ENCODE measurements at places on chromosomes 12 and 14. TPM values are rescaled to one million over a fixed set of nuclear protein-coding genes. Genes with fewer than 3 reads are reported as not detected.

- DNase-seq: no peak
Measured at GRCh38 chr12:32885831-32886230, 10.7 kb downstream of the PKP2 start.

GRCh38 chr12:94112121-94112520 is 36.3 kb upstream of the PLXNC1 start:
- DNase-seq: no peak

GRCh38 chr14:45038256-45038655 is 45.7 kb upstream of the PRPF39 start:
- no peak for DNase-seq

GRCh38 chr14:85762526-85762925 is 232.6 kb downstream of the FLRT2 start:
- DNase-seq: no peak

DNA sequence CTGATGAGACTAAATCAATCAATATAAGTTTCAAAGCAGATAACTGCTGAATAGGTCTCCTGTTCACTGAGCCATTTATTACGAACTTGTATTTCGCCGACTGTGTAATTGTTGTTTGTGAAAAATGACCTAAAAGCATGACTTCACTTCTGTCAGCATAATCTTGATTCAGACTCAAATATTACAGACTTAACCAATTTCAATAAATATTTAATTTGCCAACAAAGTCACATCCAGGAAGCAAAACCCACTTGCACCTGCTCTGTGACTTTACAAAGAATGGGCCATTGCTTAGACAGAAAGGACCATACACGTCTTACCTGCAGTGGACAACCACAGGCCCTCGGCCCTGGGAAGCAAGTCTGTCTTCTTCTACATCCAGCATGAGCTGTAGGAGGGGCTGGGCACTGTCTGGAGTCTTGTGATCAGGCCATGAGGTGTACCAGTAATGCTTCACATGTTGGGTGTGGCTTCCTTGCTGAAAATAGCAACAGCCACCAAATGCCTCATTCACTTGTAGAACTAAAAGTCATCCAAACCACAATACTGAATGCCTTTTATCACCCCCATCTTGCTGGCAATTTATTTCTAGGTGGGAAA is 23.5 kb upstream of the PTPRB start:
- no peak for DNase-seq

- peak; percentile 79 for DNase-seq
Measured at GRCh38 chr14:50321009-50321660, 9.0 kb downstream of the DMAC2L start.

DNA sequence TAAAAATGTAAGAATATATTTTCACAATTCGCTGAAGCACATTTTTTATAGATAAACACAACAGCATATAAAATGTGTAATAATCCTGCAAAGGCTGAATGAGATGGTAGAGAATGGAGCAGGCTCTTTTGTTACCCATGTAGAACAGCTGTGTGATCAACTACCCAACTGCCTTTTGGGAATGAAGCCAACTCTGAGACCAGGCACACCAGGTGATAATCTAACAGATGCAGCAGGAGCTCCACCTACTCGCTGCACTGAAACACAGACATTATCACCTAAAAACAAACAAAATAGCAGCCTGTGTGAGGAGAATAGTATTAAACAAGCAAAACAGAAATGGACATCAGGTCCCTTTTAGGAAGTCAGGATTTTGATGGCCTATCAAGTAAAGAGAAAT is 183.3 kb downstream of the CCDC59 start:
- no peak for DNase-seq

- no peak for DNase-seq
Measured at GRCh38 chr14:45891417-45892080, 638.5 kb upstream of the MIS18BP1 start.

GRCh38 chr12:116731801-116732200 is 6.1 kb downstream of the SPRING1 start:
- DNase-seq: no peak

GRCh38 chr12:64733857-64734256 is 25.3 kb downstream of the GNS start:
- no peak for DNase-seq

DNA sequence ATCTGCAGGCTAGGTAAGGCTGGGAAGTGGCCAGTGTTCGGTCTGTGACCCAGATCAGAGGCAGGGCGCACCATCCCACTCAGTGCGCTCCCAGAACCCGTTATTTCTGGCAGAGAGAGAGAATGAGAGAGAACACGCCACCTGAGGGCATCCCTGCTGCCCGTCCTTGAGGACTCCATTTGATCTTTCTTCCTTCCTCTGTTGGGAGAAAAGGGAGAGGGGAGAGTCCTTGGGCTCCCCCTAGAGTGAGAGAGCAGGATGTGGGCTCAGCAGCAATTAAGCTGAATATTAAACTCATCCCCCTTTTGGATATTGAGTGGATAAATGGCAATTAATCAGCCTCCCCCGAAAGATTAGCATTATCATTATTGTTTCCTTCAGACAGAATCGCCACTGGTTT is 70.6 kb downstream of the IFT43 start:
- no peak for DNase-seq

DNA sequence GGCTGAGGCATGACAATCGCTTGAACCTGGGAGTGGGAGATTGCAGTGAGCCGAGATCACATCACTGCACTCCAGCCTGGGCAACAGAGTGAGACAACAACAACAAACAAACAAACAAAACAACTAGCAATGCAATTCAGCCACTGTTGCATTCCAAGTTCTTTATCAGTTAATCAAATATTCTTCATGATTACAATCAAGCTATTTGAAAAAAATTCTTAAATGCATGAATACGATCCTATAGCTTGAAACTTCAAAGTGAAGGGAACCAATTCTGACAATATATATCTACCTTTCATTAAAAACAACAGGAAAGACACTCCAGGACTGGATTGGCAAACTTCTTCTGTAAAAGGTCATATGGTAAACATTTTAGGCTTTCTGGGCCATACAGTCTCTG is 31.3 kb upstream of the OTX2 start:
- no peak for DNase-seq

DNA sequence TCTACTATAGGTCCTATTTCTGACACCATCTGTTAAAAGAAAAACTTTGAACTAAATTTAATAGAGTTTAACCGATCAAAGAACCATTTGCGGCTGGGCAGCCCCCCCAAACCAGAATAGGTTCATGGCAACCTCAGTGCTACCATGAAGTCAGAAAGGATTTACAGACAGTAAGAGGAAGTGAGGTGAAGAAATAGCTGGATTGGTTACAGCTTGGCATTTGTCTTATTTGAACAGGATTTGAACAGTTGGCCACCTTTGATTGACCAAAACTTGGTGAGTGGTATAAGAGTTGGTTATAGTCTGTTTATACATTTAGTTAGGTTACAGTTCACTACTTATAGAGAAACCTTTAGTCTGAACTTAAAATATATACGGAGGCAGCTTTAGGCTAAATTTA is 88.9 kb downstream of the TXNDC16 start:
- no peak for DNase-seq

GRCh38 chr14:39233680-39234326 is at the start of gene MIA2:
Gene MIA2, plus strand, starts transcription at chr14:39233915. Its CDS starts 200 bp downstream, at chr14:39234115.
- no peak for DNase-seq

- DNase-seq: peak; percentile 72
Measured at GRCh38 chr14:73612339-73613045, at the start of gene ACOT6. Gene ACOT6, plus strand, starts transcription at chr14:73612517. Its CDS starts 55 bp downstream, at chr14:73612572.

GRCh38 chr12:10635306-10635705 is 21.9 kb upstream of the MAGOHB start:
- DNase-seq: no peak

The GPRC5A gene
- total RNA-seq: 0.10 TPM

DNA sequence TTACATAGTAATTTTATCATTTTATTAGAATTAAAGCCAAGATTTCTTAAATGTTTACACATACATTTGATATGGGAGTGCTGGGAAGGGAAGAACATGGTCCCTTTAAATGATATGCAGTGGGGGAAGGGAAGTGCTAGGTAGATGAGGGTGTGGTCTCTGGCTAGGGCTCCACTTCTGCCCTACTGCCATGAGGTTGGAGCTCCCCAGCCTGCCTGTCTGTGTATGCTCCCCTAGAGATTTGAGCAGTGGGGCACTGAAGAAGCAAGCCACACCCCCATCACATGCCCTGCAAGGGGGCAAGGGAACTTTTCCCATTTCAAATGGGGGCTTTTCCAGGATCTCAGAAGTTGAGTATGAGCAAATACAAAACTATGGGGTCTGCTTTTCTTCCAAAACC is 25.5 kb downstream of the CLECL1 start:
- DNase-seq: no peak

The CAPRIN2 gene
- total RNA-seq: 10.0 TPM

DNA sequence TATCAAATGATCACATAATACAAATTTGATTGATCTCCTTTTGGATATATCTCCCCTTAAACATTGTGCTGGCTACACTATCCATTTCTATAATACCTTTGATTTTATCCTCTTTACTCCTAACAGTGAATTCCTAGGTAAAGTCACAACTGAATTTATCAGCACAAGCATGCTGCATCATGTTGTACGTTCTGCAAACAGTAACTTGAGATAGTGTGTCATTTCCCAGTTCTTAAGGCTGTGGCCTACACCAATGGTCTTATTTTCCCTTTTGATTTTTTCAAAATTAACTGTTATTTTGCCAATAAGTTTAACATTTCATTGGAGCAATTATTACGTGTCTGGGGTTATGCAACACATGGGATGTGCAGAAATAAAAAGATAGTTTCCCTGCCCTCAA is 24.8 kb downstream of the PRKCH start:
- DNase-seq: no peak

The LTBR gene
- total RNA-seq: 1.9 TPM

DNA sequence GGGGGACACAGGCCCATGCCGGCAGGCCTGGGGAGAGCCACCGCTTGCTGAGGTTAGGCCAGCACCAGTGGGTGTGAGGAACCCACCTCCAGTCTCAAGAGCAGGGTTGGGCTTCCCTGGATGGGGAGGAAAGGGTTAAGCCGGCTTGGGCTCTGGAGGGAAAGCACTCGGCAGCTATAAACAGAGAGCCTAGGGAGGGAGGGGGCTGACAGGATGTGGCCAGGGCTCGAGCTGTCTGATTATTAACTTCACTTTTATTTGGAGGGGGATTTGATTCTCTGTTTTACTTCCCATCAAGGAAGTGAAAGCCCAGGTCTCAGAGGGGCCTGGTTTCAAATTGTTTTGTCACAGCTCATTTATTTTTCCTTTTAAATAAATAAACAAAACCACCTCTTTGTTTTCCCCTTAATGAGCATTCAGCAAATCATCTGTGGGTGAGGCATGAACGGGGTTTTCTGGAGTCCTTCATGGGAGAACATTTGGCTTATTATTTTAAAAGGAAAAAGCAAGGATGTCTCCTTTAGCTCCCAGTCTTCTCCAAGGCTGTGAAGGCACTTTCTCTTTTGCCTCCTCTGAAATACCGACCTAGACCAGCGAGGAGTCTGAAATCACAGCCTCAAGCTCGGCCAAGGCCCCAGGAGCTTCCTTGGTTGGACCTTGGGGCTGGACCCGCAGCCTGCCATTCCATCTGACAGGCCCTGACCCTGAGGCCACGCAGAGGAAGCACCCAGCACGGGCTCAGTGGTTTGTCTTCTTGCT is 21.9 kb upstream of the ZFP36L1 start:
- peak; percentile 69 for DNase-seq

GRCh38 chr14:65824285-65824977 is 411.9 kb downstream of the FUT8 start:
- peak; percentile 66 for DNase-seq

DNA sequence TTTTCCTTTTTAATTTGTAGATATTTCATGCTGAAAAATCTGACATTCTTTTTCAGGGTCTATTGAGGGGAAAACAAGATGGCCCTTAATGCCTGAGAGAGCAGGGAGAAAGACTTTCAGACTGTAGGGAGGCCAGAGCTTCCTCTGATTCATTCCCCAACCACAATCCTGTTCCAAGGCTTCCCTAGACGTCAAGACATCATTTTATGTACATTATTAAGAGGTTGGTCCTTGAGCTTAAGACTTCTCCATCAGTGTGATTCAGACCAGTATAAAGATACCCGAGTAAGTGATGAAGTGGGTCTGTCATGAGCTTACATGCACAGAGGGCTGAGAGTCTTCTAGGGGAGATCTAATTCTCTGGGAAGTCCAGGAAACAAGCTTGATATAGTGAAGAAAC is 57.3 kb downstream of the AVPR1A start:
- DNase-seq: no peak

The PTPRQ gene
- total RNA-seq: not detected

DNA sequence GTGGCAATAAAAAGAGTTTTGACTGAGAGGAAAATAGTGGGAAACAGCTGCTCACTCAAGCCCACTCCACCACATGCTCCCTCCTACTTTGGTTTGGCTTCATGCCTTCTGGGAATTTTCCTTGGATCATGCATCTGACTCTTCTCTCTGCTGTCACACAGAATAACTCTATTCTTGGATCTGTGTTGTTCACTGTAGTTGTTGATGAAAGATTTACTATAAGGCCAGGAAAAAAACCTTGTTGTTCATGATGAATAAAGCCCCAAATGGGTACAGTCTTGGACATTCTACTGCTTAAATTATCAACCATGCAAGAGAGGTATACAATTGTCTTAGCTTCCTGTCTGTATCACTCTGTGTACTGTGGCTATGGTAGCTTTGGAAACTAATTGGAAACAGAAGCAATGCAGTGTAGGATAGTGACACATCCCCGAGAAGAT is 70.5 kb downstream of the TMX1 start:
- no peak for DNase-seq

The AKAP3 gene
- total RNA-seq: 2.9 TPM

DNA sequence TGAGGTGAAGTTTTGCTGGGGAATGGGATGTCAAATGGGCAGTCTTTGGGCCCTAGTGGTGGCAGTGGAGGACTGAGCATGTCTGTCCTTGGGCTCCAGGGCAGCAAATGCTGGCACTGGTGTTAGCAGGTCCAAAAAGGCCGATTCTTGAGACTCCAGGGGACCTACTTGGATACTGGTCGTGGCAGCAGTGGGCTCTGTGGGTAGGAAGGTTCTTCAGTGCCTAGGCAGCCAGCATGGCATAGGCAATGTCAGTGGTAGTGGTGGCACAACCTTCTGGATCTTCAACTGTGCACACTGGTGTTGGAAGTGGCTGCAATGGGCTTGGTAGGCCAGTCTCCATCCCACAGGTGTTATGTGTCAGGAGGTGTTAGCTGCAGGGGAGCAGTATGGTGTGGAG is 334.7 kb upstream of the KITLG start:
- DNase-seq: no peak

The ABCD4 gene
- 42.7 TPM for total RNA-seq

DNA sequence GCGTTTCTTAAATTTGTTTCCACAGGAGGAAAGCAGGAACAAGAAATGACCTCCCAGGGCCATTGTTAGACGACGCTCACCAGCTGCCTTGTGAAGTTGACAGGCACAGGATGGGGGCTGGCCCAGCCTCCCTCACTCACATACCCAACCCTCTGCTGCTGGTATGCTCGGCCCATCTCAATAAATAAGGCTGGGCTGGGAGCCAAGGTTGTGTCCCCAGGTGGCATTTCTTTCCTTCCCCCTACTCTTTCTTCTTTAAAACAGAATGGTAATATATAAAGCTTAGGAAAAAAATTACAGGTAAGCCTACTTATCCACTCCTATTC is 93.0 kb downstream of the ACTN1 start:
- DNase-seq: no peak

GRCh38 chr12:46450279-46450748 is 77.7 kb upstream of the SLC38A2 start:
- DNase-seq: no peak
